ENCODE measurements at places on chromosomes 1 and 21. TPM values are rescaled to one million over a fixed set of nuclear protein-coding genes. Genes with fewer than 3 reads are reported as not detected.
A peak's percentile ranks its signal among the peaks of the same experiment; 100 is the strongest.

DNA sequence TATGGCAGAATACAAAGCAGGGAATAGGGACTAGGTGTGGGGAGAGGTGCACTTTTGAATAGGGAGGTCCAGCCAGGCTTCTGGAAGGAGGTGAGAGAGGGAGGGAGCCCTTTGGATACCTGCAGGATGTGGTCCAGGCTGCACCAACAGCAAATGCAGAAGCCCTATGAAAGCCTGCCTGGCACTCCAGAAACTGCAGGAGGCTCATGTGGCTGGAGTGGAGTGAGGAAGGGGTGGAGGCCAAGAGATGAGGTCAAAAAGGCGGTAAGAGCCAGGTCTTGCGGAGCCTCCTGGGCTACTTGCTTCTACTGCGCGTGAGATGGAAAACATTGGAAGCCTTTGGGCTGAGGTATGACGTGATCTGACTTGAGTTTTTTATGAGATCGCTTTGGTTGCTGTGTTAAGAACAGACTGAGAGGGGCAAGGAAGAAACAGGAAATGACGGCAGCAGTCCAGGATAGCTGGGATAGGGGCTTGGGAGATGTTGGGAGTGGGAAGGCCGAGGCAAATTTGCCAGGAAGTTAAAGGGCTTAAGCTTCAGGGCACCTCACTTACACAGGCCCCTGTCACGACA, 4.4 kb upstream of the BATF3 start:
- no peak for DNase-seq

- no peak for DNase-seq
Measured at GRCh38 chr1:24386241-24386640, 27.3 kb downstream of the STPG1 start.

DNA sequence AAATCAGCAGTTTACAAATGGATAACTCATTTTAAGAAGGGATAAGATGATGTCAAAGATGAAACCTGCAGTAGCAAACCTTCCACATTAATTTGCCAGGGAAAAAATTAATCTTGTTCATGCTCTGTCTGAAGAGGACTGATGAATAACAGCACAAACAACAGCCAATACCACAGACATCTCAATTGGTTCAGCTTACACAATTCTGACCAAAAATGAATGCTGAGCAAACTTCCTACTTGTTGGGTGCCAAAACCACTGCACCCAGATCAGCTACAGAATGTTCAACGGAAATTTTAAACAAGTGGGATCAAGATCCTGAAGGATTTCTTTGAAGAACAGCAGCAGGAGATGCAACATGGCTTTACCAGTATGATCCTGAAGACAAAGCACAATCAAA, 98.3 kb downstream of the COQ8A start:
- no peak for DNase-seq

- DNase-seq, result no peak
Measured at GRCh38 chr1:26049531-26050247, 3.8 kb upstream of the SLC30A2 start.

Gene TRMT13
- 19.2 TPM for total RNA-seq

GRCh38 chr1:67801903-67802302, 31.4 kb downstream of the GNG12 start:
- no peak for DNase-seq

- no peak for DNase-seq
Measured at GRCh38 chr1:51621161-51621560, 4.3 kb downstream of the OSBPL9 start.

GRCh38 chr1:160504651-160505050, 18.4 kb downstream of the SLAMF6 start:
- DNase-seq, result no peak

- DNase-seq, result peak; percentile 90
Measured at GRCh38 chr1:15949453-15950245, 26.3 kb downstream of the ZBTB17 start.

GRCh38 chr21:41217671-41218385, 49.9 kb downstream of the BACE2 start:
- DNase-seq, result no peak

- DNase-seq, result no peak
Measured at GRCh38 chr1:231217056-231217455, 24.0 kb upstream of the GNPAT start.

GRCh38 chr1:55717111-55717510, 501.9 kb upstream of the USP24 start:
- DNase-seq, result no peak

Gene PLA2G2A
- total RNA-seq, result not detected

Gene CA6
- not detected for total RNA-seq

GRCh38 chr1:109803901-109804331, 40.2 kb upstream of the EPS8L3 start:
- DNase-seq, result no peak

DNA sequence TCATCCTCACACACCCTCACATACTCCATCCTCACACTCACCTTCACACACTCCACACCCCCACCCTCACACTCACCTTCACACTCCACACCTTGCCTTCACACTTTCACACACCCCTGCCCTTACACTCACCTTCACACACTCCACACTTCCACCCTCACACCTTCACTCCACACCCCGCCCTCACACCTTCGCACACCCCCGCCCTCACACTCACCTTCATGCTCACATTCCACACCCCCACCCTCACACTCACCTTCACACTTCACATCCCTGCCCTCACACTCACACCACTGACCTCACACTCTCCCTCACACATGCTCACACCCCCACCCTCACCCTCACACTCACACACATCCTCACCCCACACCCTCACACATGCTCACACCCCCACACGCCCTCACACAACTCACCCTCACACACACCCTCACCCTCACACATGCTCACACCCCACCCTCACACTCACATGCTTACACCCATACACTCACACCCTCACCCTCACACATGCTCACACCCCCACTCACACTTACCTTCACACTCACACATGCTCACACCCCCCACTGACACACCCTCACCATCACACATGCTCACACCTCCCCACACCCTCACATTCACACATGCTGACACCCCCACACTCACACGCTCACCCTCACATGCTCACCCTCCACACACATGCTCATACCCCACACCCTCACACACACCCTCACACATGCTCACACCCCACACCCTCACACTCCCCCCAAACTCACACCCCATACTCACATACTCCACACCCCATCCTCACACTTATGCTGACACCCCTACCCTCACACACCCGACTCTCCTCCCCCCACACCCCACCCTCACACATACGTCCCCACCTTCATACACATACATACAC, 44.5 kb upstream of the EDN2 start:
- peak; percentile 13 for DNase-seq

GRCh38 chr1:201500670-201501120, 6.2 kb downstream of the CSRP1 start:
- no peak for DNase-seq

- no peak for DNase-seq
Measured at GRCh38 chr1:77608893-77609292, 73.6 kb downstream of the ZZZ3 start.

- DNase-seq, result no peak
Measured at GRCh38 chr21:38712071-38712470, 93.7 kb upstream of the ETS2 start.

- DNase-seq, result no peak
Measured at GRCh38 chr1:41880950-41881885, 37.5 kb downstream of the HIVEP3 start.

GRCh38 chr1:50665413-50665812, 242.2 kb upstream of the DMRTA2 start:
- no peak for DNase-seq

GRCh38 chr1:203274603-203275381, 30.5 kb upstream of the BTG2 start:
- DNase-seq, result no peak

- no peak for DNase-seq
Measured at GRCh38 chr1:2819429-2819828, 17.9 kb upstream of the TTC34 start.

DNA sequence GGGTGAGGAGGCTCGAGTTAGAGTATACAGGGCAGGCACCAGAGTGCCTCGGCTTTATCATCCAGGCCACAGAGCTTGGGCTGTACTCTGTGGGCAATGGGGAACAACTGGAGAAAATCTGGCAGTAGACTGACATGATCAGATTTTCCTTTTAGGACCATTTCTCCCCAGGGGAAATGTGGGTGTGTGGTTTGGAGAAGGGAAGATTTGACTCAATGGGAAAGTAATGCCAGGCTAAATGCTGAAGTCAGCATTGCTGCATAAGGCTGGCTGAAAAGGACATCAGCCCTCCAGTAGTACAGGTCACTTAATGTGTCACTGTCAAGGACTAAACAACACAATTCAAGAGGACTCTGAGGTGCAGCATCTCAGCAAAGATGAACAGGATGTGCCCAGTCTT, 5.0 kb downstream of the FYB2 start:
- no peak for DNase-seq

DNA sequence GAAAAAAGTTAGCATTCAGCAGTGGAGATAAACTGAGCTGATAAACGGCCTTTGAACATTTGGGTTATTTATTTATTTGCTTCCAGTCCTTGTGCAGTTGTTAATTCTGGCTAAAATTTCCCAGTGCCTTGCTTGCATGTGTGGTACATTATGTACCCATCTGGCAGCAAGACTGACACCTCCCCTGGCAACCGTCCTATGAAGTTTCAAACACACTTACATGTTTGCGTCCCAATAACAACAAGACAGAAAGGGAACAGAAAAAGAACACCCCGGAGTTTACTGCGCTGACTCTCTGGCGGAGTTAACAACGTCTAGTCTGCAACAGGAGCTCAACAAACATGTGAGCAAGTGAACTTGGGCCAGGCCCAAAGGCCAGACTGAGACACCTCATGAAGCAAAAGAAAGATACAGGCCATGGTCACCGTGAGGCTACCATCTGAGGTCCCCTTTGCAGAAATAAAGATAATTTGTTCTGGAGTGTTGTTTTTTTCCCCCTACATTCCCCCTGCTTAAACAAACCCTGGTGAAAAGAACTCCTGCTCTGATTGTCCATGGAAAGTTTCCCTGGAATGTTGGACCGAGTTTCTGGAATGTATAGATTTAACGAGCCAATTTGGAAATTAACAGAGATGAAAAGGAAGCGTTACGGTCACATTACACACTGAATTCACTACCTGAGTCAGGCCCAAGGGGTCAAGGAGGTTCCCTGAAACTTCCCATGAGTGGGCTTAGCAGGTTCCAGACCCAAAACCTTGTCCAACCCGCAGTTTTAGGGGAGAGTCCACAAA, 33.4 kb downstream of the TRABD2B start:
- no peak for DNase-seq

Gene ASH1L
- total RNA-seq, result 85.5 TPM

DNA sequence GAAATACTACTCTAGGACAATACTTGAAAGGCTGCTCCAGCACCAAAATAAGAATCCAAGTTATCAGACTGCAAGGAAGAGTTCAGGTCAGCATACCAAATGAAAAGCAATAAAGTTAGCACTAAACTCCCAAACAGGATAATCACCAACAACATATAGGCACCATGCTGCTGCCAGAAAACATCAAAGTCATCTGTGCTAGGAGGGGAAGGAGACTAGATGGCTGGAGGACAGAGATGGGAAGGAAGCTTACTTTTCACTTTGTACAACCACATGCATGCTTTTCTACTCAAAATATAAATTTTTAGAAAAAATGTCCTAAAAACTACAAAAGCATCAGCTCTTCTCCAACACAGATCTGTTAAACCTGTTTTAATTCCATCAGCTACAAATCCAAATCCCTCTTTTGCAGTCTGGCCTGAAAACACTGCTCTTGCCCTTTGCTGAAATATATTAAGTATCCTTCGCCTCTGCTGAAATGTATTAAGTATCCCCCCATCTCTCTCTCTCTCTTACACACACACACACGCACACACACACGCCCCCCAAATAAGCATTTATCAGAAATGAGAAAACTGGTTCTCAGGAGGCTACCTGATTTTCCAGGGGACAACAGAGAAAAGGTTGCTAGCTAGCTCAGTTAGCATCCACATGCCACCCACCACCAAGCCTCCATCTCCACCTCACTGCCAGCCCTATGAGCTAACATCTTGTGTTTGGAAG, 1.5 kb downstream of the GATAD2B start:
- no peak for DNase-seq

GRCh38 chr1:9787702-9788101, 36.1 kb downstream of the CLSTN1 start:
- no peak for DNase-seq

Gene EFHD2
- 185 TPM for total RNA-seq

- no peak for DNase-seq
Measured at GRCh38 chr1:48678710-48679505, 97.8 kb downstream of the BEND5 start.

DNA sequence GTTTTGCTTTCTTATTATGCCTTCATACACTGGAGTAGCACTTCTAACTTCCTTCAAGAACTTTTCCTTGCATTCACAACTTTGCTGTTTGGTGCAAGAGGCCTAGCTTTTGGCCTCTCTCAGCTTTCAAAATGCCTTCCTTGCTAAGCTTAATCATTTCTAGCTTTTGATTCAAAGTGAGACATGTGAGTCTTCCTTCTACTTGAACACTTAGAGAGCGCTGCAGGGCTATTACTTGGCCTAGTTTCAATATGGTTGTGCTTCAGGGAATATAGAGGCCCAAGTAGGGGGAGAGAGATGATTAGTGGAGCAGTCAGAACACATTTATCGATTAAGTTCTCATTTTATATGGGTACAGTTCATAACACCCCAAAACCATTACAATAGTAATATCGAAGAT, 12.4 kb downstream of the ANGEL2 start:
- no peak for DNase-seq

Gene F3
- not detected for total RNA-seq

DNA sequence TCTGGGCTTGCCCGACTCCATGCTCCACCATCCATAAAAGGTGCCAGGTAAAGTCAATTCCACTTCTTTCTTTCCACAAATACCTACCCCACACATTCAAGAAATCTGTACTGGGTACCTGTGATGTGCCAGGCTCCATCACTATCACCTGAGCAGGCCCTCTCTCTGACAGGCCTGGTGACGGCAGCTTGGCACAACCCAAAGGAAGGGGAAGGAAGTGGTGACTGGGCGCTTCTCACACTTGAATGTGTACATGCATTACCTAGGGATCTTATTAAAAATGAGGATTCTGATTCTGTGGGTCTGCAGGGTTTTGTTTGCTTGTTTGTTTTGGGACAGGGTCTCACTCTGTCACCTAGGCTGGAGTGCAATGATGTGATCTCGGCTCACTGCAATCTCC, 7.5 kb downstream of the HTR1D start:
- DNase-seq, result no peak

GRCh38 chr1:107545056-107545577, 404.3 kb downstream of the NTNG1 start:
- DNase-seq, result no peak

GRCh38 chr1:203926025-203926540, 64.7 kb downstream of the SNRPE start:
- no peak for DNase-seq

- no peak for DNase-seq
Measured at GRCh38 chr1:76003946-76004345, 70.6 kb upstream of the ST6GALNAC3 start.

Data from natural killer cell treated with Interleukin-12 subunit alpha and Interleukin-12 subunit beta and Interleukin-15 and Interleukin-18, amount 100 ng/mL, for 72 hours (primary cell).